ENCODE measurements at places on chromosomes 5 and 9.
A peak's percentile ranks its signal among the peaks of the same experiment; 100 is the strongest.

DNA sequence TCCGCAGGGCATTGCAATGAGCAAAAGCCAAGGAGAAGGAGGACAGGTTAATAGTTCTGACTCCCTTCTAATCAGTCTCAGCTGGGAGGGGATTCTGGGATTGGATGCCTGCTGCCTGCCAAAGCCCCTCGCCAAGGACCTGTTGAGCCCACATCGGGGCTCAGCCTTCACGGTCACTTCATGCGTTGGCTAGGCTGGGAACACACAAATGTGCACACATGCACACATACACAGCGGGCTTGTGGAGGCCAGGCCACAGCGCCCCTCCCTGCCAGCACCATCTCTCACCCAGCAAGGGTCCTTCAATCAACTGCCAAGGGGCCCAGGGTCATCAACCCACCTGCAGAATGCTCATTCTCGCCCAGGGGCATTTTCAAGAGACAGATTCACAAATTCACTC is 113.9 kb downstream of the C5orf15 start:
- DNase-seq, result no peak

GRCh38 chr5:147558826-147559225 is 49.0 kb upstream of the DPYSL3 start:
- DNase-seq, result peak; percentile 26

- no peak for DNase-seq
Measured at GRCh38 chr5:125655156-125655555, 768.1 kb upstream of the GRAMD2B start.

GRCh38 chr5:114362977-114363761 is 1.3 kb downstream of the KCNN2 start:
- DNase-seq, result no peak

DNA sequence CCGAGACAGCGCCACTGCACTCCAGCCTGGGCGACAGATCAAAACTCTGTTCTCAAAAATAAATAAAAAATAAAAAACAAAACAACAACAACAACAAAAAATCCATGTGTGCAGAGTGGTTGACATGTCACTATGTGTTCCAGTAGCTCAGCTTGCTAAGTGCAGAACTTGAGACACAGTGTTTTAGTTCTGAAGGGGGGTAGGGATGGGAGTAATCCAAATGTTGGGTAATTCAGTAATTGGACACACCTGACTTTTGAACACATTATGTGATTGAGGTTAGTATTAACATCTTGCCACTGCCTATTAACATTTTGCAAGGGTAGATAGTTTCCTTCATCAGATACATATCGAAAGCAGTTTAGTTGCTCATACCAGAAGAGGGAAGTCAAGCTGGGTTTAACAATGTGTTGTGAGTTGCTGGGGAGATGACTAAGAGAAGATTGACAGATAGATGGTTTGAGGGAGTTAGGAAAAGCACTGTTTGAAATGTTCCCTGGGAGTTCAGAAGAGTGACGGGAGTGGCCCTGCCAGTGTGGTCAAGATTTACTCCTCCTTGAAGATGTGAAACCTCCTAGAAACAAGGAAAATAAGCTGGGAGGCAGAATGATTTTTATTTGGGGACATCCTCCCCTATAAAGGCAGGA is 928 bp downstream of the HACD4 start:
- no peak for DNase-seq

DNA sequence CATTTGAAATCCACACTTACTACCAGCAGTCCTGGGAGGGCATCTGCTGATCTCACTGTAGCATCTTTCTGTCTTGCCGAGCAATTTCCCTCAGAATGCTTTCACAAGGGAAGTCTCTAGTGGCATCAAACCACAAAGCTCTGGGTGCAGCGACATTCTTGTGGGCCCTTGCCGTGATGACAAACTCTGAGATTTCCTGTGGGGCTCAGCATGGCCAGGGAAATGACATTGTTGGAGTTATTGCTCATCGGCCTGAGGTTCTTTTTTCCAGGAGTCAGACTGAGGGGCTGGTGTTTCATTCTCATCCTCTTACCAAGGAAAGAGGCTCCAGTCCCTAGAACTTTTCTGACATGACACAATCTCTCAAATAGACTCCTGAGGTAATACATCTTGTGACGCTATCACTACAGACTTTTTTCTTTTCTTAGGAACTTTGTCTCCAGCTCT is 51.4 kb downstream of the PFDN1 start:
- DNase-seq, result no peak

DNA sequence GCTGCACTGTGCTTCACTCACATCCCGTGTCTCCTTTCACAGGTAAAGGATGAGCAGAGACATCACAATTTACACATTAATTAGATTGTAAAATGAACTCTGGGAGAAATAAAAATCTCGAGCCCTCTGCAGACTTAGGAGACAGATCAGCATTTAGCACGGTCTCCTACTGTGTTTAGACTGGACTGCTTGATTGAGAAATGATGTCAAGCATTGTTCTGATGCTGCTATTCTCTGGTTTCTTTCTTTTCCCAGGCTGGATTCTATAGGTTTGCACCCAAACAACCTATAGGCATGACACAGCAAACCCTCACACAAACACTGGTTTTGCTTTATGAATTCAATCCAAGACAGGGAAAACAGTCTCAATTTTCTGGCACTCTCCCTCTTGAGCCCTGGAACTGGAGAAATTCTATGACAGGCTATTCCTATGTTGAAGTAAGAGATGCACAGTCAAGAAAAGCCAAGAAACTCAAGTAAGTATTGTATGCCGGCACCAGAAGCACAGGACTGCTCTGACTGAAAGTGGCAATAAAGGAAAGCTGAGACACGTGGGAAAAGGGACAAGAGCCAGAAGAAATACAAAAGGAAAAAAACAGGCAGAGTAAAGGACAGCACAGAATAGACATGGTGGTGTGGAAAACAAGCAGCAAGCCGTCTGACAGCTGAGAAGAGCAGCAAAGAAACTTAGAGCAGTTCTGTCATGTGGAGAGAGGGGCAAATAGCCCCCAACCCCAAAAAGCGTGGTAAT is 24.8 kb upstream of the ERAP2 start:
- DNase-seq, result no peak

GRCh38 chr5:177363565-177363964 is 5.8 kb downstream of the RGS14 start:
- DNase-seq, result no peak

GRCh38 chr5:44454002-44454401 is 64.8 kb upstream of the FGF10 start:
- DNase-seq, result no peak

GRCh38 chr9:27273186-27273585 is 23.8 kb downstream of the EQTN start:
- DNase-seq, result no peak

GRCh38 chr5:13322769-13323168 is 621.7 kb downstream of the DNAH5 start:
- no peak for DNase-seq

- DNase-seq, result no peak
Measured at GRCh38 chr5:93691997-93692396, 49.4 kb downstream of the POU5F2 start.

DNA sequence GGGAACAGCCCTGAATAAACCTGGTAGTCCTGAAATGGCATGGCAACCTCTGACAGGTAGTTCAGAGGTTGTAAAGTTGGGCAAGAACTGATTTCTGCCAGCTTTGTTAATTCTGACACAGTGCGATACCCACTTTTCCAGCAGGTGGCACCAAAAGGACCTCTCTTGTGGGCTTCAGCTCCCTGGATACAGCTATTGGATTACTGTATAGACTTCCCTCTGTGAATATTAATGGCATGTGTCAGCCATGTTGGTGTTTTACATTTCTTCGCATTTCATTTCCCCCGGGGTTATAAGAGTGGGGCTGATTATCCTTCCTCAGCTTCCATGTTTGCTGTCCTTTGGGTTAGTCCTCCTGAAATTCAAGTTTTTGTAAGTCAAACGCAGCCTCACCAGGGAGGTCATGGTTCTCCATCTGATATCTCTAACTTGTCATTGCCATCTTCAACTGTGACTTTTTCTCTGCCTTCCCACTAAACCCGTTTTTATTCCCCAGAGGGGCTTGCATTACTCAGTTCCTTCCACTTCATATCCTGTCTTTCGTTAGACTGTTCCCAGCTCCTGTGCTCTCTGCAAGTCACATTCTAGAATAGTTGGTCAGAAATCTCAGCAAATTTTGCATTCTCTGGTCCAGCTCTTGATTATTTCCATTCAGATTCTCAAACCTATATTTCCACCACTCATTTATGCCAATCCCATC is 135.6 kb downstream of the LIFR start:
- peak; percentile 13 for DNase-seq

GRCh38 chr5:179313849-179314521 is 31.3 kb downstream of the ADAMTS2 start:
- DNase-seq, result no peak

DNA sequence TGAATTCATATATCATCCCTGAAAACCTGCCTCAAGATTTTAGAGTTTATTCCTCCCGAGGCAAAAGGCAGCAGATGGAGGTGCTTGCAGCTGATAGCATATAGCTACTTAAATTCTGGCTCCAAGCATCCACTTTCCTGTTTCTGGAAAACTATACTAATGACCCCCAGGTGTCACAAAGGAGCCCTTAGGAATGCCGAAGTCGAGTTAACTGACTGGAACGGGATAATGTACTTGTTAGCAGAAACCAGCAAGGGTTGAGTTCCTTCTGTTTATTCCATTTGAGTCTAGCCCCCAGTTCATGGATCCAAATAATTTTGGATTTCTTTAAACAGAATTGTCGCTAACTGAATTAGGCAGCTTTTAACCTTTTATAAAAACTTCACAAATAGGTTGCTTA is 44.5 kb downstream of the PTTG1 start:
- no peak for DNase-seq

Measured in erythroblast (primary cell).